ENCODE measurements at places on chromosomes 13 and 19.

- no peak for DNase-seq
These were observed 4.5 kb downstream of the PSMD8 start for GRCh38 chr19:38378866-38379265.

DNA sequence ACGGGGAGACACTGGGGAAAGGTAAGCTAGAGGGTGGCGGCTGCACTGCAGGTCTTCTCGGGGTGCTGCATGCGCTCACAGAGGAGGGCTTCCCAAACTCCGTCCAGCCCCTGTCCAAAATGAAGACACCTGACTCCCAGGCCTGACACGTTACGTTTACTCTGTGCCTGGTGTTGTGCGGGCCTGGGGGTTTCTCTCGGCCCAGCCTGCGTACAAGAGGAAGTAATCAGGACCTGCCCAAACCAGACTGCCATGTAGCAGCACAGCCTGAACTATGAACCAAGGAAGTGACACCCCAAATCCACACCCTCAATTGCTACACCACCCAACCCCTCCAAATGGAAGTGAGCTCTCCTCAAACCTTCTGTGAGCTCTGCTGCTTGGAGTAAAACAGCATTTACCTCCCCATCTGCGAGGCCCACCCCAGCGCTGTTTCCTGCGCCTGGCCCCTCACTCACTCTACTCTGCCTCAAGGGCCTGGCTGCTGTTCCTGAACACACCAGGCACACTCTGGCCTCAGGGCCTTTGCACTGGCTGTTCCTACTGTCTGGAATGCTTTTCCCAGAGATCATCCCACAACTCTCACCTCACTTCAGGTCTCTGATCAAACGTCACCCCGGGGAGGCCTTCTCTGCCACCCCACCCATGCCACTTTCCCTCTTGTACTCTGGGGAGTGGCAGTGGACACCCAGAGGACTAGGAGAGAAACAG lies 3.0 kb downstream of the HSPBP1 start:
- DNase-seq = no peak

- DNase-seq = no peak
These were observed 1.7 kb downstream of the TGFBR3L start for GRCh38 chr19:7916103-7916954.

DNA sequence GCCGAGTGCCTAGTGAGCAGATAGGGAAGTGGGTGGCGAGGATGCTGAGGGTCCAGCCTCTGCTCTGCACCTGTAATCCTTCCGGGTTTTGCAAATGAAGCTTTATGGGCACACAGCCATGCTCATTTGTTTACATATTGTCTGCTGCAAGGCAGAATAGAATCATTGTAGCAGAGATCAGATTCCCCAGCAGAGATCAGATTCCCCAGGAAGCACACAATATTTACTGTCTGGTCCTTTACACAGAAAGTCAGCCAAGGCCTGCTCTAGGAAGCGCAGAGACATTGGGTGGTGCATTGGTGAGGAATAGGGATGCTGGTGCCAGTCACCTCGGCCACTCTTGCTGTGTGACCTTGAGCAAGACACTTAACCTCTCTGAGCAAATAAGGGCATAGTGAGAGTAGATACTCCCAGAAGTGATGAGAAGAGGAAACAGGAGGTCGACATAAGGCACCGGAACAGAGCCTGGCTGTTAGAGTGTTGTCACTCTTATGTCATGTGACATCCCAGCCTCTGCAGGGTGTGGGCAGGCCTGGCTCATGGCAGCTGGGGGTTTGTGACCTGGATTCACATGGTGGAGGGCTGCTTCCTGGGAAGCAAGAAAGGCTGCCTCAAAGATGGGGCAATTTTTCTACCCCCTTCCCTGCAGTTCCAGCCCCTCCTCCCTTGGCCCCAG lies 25.6 kb downstream of the CARM1 start:
- DNase-seq = no peak

DNA sequence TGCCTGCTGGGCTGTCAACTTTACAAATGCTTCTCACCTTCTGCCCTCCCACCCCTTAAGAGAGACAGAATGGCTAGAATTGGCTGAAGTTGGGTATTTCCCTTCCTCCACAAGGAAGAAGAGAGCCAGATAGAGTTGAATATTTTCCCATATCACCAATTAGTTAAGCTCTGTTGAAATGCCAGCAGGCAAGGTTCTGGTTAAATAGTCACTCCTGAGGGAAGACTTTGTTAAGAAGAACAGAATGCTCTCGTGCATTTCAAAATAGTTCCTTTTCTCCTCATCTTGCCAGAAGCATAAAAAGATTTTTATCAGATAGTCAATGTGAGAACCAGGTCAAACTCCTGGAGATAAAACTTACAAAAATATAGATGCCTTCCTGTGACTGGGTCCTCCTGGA lies 2857.0 kb upstream of the PCDH20 start:
- DNase-seq = no peak

GRCh38 chr13:24038841-24039330 lies 121.6 kb upstream of the SPATA13 start:
- no peak for DNase-seq

DNA sequence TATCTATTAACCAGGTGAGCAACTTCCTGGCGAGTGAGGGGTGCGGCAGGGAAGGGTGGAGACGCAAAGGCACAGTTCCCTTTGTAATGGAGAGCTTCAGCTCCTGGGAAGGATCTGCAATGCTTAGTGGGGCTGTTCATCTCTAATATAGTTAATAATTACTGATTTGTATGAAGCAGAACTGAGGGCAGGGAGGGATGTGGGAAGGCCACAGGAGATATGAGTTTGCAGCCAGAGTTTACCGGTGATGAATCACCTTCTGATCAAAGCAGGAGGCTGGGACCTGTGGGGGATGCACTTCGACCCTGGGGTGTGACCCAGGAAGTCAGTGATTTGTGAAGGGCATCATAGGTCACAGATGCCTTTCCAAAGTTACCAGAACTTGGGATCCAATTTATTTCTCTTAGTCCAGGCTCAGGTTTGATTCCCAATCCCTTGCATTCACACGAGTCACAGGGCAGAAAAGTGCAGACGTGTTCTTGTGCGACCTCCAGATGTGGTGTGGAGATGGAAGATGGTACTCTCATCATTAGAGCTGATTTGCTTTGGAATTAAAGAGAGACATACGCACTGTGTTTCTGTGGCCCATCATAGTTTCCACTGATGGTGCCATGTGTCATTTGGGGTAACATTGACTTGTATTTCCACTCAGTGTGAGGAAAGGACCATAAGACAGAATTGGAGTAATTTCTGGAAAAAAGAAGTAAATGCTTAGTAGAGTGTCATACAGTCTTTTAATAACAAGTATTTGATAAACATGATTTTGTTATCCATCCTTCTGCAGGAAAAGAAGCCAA lies 55.0 kb downstream of the LRCH1 start:
- no peak for DNase-seq

DNA sequence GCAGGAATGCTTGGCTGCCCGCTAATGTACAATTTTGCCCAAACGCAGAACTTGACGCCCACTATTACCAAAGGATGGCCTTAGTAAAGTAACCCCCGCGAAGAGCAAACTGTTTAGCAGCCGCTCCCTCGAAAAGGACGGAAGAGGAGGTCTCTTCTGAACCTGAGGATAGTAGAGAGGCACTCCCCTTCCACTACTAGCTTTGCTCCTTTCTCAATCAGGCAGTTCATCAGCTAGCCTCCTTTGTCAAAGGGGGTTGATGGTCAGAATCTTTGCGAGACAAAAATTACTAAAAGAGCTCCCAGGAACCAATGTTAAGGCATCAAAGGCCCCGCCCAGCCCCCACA lies 534 bp downstream of the CAB39L start:
- no peak for DNase-seq

DNA sequence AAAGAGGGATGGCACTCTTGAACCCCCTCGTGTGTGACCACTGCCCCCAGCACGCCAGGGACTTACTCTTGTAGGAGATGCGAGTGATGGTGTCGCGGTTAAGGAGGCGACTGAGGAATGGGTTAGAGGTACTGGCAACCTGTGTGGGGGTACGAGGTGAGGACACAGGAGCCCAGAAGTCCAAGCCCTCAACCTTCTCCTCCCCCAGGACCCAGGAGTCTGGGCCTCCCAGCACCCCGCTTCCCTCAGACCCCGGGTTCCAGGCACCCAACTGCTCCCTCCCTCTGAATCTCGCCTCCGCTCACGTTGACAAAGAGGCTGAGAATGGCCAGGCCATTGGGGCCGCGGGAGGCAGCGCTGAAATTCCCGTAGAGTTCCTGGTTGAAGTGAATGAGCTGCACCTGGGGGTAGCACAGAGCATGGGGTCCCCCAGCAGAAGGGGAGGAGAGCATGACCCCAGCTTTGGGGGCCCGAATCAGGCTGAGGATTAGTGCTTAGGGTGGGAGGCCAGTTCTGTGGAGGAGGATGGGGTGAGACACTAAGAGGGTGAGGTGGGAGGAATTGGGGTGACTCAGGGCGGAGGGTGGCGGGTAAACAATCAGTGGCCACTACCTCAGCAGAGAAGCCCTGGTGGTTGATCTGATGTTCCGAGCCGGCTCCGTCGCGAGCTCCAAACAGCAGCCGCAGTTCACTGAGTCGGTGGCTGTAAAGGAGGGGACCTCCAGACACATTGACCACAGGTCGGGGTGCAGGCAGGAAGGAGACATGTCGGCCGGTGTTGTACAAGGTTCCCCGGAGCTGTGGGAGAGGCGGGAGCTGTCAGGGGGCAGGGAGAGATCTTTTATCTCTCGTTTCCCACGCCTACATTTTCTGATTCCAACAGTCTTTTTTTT lies 2.5 kb upstream of the DBP start:
- no peak for DNase-seq

All from NCI-H187 treated with DMSO at 0.1 percent for 48 hours (cell line).